ENCODE measurements at places on chromosomes 11 and 22.
A peak's percentile ranks its signal among the peaks of the same experiment; 100 is the strongest.

GRCh38 chr11:37946155-37946766 is 1348.2 kb upstream of the RAG2 start:
- no peak for DNase-seq

GRCh38 chr11:96124155-96124554 is 200.2 kb upstream of the MTMR2 start:
- no peak for DNase-seq

GRCh38 chr11:126304457-126305075 is 706 bp downstream of the DCPS start:
- peak; percentile 70 for DNase-seq

- DNase-seq, result no peak
Measured at GRCh38 chr11:111782109-111782741, 16.0 kb upstream of the PPP2R1B start.

DNA sequence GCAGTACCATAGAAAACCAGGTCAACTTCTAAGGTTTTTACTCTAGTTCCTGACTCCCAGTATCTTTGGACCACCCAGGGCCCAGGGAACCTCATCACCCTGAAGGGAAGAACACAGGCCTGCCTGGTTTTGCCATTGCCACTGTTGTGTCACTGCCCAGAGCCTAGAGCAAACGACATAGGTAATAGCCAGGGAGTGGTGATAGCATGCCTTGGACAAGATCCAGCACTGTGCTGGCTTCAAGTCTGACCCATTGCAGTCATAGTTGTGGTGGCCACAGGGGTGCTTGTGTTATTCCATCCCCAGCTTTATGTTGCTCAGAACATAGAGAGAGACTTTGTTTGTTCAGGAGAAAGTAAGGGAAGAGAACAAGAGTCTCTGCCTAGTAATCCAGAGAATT is 2310.2 kb downstream of the LRRC4C start:
- no peak for DNase-seq

DNA sequence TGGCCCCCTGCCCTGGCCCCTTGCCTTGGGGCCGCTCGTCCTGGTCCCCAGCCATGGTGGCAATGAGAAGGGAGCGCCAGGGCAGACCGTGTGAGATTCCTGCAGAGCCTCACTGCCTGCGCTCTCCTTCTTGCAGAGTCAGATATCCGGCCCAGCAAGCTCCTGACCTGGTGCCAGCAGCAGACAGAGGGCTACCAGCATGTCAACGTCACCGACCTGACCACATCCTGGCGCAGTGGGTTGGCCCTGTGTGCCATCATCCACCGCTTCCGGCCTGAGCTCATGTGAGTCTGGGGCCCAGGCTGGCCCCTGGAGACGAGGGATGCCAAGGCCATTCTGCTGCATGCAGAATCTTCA is 114.1 kb downstream of the MICAL2 start:
- peak; percentile 38 for DNase-seq

- DNase-seq, result no peak
Measured at GRCh38 chr11:88535916-88536547, 198.5 kb upstream of the CTSC start.

Data from C1 segment of cervical spinal cord (tissue), 14 donors.